Glomerular endothelial cell (primary cell): ENCODE measurements at places on chromosomes 12 and 14.

- DNase-seq: no peak
Observed at GRCh38 chr12:108141600-108142130, 12.6 kb downstream of the WSCD2 start.

DNA sequence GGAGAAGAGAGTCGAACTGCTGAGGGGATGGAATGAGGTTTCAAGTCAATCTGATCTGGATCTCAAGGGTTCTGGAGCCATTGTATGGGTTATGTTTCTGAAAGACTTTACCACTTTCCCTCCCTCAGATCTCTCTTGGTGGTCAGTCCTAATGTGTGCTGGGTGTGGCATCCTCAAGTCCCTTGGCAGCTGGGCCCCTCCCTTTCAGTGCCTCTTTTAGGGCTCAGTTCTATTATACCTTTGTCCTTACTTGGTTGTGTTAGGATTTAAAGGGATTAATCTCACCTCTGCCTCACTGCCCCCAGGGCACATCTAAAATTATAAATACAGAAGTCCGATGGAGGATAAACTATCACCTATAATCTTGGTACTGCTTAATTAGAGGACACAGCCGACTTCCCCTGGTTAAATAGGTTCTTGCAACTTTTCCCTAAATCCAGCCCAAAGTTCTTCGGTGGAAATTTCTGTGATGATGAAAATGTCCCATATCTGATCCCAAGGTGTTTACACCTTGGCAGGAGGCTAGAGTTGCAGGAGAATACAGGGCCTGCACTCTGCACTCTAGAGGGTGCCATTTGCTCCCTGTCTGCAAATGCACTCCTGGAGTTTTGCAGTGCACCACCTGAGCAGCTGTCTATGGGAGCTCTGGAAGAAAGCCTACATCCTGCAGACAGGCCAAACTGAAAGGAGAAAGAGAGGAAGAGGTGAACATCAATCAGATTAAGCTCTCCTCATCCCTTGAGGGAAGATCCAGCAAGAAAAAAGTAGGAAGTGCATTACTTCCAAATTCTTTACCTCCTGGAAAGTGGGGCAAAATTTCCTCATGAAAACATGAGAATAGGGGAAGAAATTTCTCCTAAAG, 106.8 kb downstream of the NUAK1 start:
- no peak for DNase-seq

GRCh38 chr12:66087365-66087943, 43.1 kb downstream of the LLPH start:
- DNase-seq: peak; percentile 55

DNA sequence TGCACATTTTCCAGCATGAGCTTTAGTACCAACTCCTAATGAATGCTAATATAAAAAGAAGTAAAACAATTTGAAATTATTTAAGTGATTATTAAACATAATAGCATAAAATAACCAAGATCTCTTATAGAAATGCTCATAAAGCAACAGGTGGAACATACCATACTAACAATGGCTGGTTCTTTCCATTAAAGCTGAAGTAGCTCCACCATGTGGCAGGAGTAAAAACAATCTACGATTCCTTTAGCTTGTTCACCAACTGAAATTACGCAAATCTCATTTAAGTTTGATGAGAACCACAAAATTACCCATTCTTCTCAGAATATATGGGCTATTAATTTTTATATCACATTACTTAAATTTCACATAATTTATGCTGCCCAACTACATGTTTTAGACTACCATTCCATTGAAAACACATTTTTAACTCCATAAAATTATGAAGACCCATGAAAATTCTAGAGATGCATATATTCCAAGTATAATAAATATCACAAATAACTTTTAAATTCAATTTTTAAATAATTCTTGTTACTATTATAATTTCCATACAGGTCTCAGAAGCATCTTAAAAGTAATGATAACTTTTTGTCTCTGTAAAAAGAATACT, 213.6 kb downstream of the DAD1 start:
- peak; percentile 39 for DNase-seq

DNA sequence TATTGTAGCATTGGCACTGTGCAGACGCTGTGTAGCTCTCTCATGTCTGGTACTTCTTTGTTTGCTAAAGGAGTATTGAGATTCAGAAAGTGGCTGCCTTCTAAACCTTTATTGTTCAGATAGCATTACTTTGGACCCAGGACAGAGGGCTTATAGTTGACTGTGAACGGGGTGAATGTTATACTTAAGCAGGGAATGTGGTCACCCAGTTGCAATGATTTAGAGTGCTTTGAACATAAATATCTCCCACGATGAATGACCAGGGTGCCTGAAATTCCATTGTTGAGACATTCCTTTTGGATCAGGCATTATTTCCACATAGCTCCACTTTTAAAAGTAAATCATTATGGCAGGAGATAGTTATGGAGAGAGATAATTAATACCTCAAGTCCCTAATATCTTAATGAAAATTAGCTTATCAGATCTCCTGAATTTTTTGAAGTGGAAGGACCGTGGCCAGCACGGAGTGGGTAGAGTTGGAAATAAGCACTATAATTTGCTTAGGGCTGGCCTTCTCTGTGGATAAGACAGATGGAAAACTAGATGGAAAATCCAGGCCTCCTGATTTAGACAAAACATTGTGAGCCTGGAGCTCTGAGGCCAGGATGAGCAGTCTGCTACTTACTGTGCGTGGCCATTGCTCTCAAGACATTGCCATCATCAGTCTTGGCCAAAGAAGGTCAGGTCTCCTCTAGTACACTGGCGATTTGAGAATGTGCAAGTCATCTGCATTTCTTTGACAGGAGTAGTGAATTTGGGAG, 114.5 kb downstream of the ETV6 start:
- DNase-seq: no peak

GRCh38 chr12:93006471-93007208, 77.5 kb upstream of the EEA1 start:
- no peak for DNase-seq

DNA sequence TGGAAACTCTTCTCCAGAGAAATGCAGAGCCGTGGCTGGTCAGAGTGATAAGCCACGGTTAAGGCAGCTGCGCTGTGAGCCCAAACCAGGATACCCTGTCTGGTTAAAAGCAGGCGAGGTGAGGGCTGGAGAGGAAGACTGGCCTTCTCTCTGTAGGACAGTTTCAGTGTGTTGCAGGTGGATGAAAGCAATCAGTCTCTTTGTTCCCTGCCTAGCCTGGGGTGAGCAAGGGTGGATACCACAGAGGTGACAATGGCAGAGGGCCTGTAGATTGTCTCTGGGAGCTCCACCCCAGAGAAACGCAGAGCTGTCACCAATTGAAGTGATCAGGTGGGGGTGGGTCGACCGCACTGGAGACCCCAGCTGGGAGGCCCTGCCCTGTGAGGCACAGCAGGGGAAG, 621.9 kb downstream of the LRFN5 start:
- DNase-seq: no peak

DNA sequence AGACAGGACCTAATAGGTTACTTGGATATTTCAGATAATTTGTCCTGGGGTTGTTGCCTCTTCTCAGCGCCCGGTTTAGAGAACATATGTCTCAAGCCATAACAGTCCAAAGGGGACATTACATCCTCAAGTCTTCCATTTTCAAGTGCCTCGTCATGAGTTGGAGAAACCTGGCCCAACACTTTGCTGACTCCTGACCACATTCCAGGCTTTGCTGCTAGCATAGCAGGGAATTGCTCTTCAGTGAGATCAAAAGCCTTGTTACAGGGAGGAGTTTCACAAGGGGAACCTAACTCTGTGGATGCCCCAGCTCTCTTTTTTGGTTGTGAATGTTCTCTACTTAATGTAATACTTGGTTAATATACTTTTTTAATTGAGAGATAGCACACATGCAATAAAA, 8.2 kb upstream of the MMP19 start:
- no peak for DNase-seq

DNA sequence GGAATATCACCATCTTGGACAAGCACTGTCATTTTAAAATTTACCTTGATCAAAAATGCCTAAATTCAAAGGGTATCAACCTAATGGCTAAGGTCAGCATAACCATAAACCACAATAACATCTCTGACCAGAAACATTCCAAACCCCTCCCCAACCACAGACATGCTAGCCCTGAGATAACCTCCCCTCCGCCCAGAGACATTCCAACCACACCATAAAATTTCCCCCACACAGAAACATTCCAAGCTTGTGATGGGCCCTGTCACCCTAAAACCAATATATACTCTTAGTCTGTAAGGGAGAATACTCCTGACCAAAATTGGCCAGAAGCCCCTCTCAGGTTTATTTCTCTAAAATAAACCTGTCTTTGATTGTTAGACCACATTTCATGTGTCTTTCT, 17.7 kb downstream of the EPYC start:
- DNase-seq: no peak

- DNase-seq: no peak
Observed at GRCh38 chr12:563250-563781, 99.9 kb downstream of the NINJ2 start.

GRCh38 chr12:4169531-4169930, 104.0 kb upstream of the CCND2 start:
- DNase-seq: no peak

GRCh38 chr12:120169946-120170345, 24.6 kb downstream of the GCN1 start:
- no peak for DNase-seq

GRCh38 chr12:88577537-88577936, 2.7 kb downstream of the KITLG start:
- no peak for DNase-seq

DNA sequence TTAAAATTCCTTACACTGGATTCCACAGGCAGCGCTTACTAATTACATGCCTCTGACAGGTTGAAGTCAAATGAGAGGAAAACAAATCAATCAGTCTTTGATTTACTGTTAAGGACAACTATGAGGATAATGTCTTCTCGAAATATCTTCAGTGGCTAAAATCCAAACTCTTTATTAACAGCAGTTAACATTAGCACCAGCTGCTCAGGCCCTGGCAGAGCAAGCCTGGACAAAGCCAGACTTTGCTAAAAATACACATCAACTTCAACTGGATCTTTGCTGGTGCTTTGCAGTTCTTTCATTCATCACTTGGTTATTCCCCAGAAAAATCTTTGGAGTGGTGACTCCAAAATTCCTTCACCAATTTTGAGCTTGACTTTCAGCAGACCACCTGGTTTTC, 98.7 kb downstream of the HECTD4 start:
- DNase-seq: no peak

DNA sequence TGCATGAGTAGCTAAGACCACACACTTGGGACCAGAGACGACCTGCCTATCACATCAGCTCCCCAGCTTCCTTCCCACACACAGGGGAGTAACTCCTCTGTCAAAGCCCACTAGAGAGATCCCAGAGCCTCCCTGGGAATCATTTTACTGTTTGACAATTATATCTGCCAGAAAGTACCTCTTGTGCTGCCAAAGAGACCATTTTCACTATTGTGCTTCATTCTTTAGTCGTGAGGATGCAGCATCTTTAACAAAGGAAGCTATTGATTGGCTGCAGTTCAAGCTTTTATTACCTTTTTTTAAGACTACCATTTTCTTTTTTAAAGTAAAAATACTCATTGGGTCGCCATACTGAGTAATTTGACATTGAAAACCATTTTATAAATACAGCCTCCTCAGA, 194.5 kb upstream of the RGS6 start:
- DNase-seq: no peak

- DNase-seq: no peak
Observed at GRCh38 chr12:7940906-7941305, 4.9 kb upstream of the SLC2A3 start.

- DNase-seq: no peak
Observed at GRCh38 chr12:54398995-54399793, 14.7 kb upstream of the ZNF385A start.

GRCh38 chr14:78982551-78982950, 812.4 kb downstream of the NRXN3 start:
- no peak for DNase-seq
